ENCODE measurements at places on chromosomes 1 and 21. TPM values are rescaled to one million over a fixed set of nuclear protein-coding genes. Genes with fewer than 3 reads are reported as not detected.

ERMAP gene
- 3.9 TPM for total RNA-seq

ZFP69B gene
- 8.2 TPM for total RNA-seq

- DNase-seq = no peak
- H3K27ac ChIP-seq = no peak overlapping the region
- no peaks in the 10 kb centered on the region for H3K4me1 ChIP-seq
- peaks cover 6% of the 10 kb centered on the region for H3K36me3 ChIP-seq
- H3K27me3 ChIP-seq = no peaks in the 10 kb centered on the region
Observed at GRCh38 chr1:200473698-200474371, 64.0 kb upstream of the ZNF281 start.

- DNase-seq = no peak
- H3K4me1 ChIP-seq = no peaks in the 10 kb centered on the region
- no peak overlapping the region for H3K4me3 ChIP-seq
- no peaks in the 10 kb centered on the region for H3K27me3 ChIP-seq
- H3K27ac ChIP-seq = no peak overlapping the region
Observed at GRCh38 chr1:100773444-100773843, 53.9 kb downstream of the VCAM1 start.

GRCh38 chr1:161740921-161741320, 8.7 kb upstream of the DUSP12 start:
- peaks cover 5% of the 10 kb centered on the region for H3K4me1 ChIP-seq
- no peaks in the 10 kb centered on the region for H3K36me3 ChIP-seq
- no peak overlapping the region for H3K4me3 ChIP-seq
- no peak overlapping the region for H3K27ac ChIP-seq
- H3K27me3 ChIP-seq = no peaks in the 10 kb centered on the region

- no peak overlapping the region for H3K4me3 ChIP-seq
- H3K4me1 ChIP-seq = peaks cover 8% of the 10 kb centered on the region
- H3K27ac ChIP-seq = no peak overlapping the region
- H3K36me3 ChIP-seq = peaks cover 54% of the 10 kb centered on the region
- no peak for DNase-seq
Observed at GRCh38 chr1:39387452-39387851, 104.0 kb upstream of the BMP8A start.

DNA sequence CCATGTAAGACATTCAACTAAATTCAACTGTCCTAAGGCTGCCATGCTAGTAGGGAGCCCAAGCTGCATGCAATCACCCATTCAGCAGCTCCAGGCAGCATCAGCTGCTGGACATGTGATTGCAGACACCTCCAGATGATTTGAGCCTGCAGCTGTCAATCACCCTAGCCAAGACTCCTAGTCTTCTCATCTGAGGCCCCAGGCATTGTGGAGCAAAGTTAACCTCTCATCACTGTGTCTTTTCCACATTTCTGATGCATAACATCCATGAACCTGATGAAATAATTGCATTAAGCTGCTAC, 5.6 kb upstream of the CDC42BPA start:
- DNase-seq = no peak
- H3K27me3 ChIP-seq = no peaks in the 10 kb centered on the region
